ENCODE measurements at places on chromosomes 16 and 17.
A peak's percentile ranks its signal among the peaks of the same experiment; 100 is the strongest.

DNA sequence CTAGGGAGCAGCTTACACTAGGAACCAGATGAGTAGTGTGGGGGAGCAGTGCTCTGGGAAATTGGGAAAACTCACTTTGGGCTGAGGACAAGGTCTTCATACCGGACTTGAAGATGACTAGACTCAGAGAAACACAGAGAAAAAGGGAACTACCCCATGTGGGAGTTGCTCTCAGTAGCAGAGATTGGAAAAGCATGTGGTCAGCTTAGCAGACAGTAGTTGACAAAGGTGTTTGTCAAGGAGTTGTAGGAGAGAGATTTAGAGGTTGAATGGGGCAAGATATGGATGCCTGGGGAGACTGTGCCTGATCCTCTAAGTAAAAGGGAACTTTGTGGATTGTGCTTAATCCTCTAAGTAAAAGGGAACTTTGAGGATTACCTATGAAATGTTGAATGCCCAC is 194.5 kb upstream of the COX10 start:
- DNase-seq: no peak

DNA sequence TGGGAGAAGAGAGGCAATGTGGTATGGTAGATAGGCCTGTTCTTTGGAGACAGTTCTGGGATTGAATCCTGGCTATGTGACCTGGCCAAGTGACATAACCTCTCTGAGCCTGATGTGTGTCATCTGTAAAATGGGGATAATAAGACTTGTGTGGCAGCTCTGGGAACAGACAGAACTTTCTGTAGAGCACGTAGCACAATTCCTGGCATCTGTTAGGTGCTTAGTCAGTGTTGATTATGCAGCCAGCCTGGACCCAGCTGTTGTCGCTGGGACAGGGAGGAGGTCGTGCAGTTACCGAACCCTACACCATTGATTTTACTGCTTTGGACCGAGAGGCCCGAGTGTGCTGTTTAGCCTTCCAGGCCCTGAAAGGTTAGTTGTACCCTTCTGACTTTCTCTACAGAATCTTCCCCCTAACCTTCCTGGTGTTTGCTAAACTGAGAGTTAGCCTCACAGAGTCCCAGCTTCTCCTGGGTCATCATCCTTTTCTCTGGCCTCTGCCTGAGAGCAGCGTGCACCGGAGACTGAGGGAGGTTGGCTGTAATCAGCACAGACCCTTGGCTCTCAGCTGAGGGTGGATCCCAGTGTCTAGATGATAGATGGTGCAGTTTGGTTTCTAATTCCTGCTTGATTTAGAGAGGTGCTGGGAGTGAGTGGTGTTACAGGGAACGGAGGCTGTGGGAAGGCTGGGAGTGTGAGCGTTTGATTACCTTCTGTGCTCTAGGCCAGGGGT is 31.9 kb downstream of the MSI2 start:
- DNase-seq: no peak

DNA sequence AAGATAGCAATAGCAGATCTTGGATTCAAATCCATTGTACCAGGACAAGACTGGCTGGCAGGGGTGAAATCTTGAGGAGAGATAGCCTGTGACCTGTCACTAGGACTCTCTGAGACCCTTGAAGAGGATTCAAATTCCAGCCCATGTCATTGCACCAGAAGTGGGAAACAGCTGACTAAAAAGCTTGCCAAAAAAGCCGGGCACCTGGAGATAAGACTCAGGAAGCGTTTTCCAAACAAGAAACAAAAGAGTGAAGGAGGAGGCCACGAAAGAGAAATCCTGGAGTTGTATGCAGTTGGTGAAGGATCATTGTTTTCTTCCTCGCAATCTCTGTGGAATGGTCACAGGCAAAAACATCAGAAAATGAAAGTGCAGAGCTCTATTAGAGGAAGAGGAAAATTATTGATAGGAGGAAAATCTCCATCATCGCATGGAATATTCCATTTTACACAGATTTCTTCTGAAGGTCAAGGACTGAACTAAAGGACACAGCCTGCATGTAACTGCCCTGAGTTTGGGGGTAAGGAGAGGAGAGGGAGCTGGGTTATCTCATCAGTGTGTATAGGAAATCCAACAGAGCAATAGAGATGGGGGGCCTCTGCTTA is 9.0 kb upstream of the WSB1 start:
- DNase-seq: no peak

DNA sequence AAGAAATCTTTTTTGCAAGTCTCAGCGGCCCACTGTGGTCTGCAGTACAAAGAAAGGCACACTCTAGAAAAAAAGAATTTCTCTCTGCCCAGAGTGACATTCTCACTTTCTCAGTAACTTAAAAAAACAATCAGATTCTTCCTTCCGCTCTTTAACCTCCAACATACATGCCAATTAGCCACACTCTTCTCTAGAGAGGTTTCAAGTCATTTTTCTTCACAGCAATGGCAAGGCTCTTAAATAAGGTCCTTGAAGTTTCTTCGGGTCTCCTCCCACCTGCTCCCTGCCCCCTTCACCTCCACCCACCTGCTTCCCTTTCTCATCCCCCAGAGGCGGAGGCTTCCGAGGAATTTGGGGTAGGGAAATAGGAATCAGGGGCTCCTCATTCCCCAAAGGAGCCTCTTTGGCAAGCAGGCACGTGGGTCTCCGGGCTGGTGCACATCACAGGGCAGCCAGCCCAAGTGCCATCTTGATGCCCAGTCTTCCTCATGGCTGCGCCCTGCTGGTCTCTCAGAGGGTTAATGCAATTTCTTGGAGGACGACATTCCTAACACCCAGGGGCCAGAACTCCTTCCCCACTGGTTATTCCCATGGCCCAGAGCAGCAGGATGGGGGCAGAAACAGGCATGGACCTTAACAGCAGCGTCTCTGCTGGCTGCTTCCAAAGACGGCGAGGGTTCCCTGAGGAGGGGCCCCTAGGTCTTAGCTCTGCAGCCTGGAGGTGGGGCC is 855 bp upstream of the MEOX1 start:
- DNase-seq: no peak

- DNase-seq: no peak
These were observed 148.2 kb upstream of the GOT2 start for GRCh38 chr16:58882292-58882691.

DNA sequence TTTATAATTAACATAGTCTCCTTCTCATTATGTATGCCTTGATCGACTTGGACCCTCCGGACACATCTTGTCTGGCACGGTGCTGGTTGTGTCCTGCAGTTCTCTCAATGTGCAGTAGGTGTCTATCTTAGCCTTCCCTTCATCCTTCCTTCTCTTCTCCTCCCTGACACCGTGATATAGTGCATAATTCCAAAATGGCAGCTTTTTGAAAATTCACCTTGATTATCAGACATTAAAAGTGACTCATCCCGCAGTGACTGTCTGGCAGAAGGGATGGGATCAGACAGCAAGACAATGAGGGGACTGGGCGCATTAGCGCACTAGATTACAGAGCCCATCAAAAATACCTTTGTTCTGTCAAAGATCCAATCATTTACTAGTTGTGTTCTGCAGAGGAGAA is 70.0 kb upstream of the PMFBP1 start:
- peak; percentile 12 for DNase-seq
